ENCODE measurements at places on chromosomes 3 and 15.
A peak's percentile ranks its signal among the peaks of the same experiment; 100 is the strongest.

GRCh38 chr3:156478891-156479290, 76.0 kb downstream of the SSR3 start:
- no peak for DNase-seq

GRCh38 chr3:16768014-16768413, 116.7 kb upstream of the PLCL2 start:
- DNase-seq, result no peak

- no peak for DNase-seq
These were observed 9.4 kb upstream of the GNAT1 start for GRCh38 chr3:50181985-50182384.

DNA sequence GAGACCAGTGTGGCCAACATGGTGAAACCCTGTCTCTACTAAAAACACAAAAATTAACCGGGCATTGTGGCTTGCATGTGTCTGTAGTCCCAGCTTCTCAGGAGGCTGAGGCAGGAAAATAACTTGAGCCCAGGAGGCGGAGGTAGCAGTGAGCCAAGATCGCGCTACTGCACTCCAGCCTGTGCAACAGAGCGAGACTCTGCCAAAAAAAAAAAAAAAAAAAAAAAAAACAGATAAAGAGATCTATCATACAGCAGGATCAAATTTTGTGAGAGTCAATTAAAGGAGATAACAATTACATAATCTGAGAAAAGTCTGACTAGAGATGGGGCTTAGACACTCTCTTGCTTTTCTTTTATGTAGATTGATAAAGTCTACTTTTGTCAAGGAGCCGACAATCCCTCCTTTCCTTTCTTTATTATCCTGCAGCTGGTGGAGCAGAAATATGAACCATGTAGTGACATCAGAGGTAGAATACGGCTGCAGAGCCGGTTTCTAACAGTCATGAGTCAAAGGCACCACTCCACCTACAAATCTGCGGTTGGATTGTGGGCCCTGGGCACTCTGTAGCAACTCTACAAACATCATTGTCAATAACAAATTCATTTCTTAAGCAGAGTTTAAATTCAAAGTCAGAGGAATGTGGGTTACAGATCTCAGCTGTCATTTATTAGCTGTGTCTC, 9.0 kb downstream of the C2CD4A start:
- no peak for DNase-seq

- DNase-seq, result no peak
These were observed 7.3 kb downstream of the ILDR1 start for GRCh38 chr3:122014741-122015140.

- no peak for DNase-seq
These were observed 62.0 kb downstream of the RPL22L1 start for GRCh38 chr3:170808041-170808440.

DNA sequence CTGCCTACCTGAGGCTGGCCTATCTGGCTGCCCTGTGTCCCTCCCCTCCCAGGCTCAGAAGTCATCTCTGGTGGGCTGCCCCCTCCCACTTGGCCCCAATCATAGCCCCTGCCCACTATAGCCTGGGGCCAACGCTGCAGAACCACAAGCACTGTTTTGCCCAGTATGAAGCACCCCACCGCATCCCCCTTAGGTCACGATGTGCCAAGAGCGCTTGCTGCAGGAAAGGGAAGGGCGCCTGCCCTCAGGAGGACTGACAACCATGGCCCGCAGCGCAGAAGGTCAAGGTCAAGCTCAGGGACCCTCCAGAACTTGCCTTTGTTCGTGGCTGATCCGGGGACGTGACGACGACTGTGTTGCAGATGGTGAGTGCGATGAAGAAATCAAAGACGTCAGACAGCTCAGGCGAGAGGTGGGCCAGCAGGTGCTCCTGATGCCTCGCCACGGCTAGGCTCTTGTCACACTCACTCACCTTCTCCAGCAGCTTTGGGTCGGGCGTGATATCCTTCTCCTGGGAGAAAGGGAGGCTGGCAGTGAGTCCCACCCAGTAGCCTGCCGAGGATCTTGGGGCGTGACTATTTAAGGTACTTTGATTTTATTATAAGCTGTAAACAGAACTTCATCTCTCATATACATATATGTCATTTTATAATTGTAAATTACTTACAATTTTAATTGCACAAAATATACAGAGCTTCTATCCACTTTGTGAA, 146.6 kb downstream of the ATP10A start:
- no peak for DNase-seq

DNA sequence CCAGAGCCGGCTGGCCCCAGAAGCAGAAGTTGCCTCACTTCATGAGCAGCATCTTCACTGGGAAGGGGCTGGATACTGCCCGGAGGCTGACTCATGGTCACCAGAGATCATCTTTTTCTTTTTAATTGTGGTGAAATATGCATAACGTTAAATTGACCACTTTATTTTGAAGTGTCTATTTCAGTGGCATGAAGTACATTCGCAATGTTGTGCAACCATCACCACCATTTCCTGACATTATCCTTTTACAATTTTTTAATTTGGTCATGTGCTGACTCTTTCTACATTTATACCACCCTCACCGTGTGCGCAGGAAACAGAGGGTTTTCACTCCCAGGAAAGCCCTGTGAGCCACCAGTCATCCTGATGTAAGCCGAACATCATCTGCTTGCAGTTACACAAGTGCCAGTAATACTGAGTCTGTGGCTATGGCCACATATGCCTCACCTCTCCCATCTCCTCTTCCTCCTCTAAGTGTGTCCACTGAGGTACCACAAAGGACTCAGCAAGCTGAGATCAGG, 51.6 kb upstream of the ABHD17C start:
- DNase-seq, result no peak

- no peak for DNase-seq
These were observed 44.6 kb downstream of the POMGNT2 start for GRCh38 chr3:43061101-43061895.

GRCh38 chr3:39226106-39226741, 33.8 kb upstream of the XIRP1 start:
- DNase-seq, result no peak

DNA sequence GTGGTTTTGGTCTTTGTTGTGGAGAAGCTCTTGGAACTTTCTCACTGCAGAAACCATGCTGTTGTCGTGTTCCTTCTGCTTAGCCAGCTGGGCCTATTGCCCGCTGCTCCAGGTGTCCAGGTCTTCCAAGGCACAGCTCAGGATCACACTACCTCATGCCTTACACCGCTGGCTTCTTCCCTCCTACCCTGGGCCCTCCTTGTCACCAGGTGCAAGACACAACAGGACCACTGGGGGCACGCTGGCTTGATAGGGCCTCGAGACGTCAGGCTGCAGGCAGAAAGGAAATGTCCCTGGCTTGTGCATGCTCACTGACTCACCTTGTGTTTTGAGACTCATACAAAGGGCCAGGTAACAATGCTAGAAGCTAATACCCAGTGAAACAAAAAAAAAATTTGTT, 32.3 kb downstream of the PAQR9 start:
- DNase-seq, result no peak

DNA sequence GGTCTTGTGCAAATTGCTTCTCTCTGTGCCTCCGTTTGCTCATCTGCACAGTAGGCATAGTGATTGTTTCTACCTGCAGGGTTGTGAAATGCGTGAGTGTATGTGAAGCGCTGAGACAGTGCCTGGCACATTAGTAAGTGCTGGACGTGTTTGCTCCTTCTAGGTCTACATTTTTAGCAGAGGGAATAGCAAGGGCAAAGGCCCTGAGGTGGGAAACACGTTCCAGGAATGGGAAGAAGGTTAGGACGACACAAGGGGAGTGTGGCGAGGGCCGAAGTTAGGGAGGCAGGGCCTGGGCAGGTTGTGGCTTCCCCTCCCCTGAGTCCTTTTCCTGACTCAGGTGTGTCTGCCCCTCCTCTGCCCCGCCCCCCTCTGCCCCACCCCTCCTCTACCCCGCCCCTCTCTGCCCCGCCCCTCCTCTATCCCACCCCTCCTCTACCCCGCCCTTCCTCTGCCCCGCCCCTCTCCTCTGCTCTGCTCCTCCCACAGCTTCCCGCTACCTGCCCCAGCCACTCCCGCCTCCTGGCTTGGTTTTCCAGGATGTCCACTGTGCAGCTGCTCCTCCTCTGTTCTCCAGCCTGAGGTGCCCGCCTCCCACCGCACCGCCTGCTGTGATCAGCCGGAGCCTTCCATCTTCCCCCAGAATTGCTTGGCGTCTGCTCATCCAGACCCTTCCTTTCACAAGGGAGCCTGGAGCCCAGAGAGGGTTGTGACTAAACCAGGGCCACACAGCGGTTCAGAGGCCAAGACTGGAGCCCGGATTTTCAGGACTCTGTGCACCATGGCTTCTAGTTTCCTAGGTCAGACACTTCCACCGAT, 31.1 kb upstream of the SMAD6 start:
- no peak for DNase-seq

- DNase-seq, result no peak
These were observed 990 bp upstream of the CLDN1 start for GRCh38 chr3:190323246-190323626.

DNA sequence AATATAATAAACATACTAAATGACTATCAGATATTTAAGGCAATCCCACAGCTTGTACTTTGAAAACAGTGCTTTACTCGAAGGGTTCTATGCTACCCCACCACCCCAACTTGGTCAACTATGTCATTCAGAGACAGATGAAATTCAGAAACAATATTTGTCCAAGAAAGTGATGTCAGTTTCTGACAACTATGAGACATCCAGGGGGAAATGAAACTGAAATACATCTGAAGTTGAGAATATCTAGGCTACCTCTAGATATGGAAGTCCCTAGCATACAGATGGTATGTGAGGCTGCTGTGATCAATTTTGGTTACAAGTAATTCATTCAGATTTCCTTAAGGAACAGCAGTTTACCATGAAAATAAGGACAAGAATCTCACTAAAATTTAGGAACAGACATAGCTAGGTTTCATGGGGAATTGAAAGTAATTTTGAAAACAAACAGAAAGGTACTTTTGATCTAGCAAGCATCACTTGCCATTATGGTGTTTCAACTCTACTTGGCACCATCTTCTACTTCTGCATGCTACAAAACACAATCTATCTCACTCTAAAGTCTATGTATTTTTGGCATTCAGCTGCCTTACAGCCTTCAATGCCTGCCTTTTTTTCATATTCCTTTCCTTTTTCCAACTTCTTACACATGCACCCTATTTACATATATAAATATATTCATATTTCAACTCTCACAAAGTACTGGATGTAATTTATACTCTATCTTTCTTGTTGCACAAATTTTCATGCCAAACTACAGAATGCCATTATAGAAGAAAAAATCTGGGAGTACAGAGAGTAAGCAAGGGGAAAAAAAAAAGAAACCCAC, 21.7 kb downstream of the ATG3 start:
- DNase-seq, result no peak

DNA sequence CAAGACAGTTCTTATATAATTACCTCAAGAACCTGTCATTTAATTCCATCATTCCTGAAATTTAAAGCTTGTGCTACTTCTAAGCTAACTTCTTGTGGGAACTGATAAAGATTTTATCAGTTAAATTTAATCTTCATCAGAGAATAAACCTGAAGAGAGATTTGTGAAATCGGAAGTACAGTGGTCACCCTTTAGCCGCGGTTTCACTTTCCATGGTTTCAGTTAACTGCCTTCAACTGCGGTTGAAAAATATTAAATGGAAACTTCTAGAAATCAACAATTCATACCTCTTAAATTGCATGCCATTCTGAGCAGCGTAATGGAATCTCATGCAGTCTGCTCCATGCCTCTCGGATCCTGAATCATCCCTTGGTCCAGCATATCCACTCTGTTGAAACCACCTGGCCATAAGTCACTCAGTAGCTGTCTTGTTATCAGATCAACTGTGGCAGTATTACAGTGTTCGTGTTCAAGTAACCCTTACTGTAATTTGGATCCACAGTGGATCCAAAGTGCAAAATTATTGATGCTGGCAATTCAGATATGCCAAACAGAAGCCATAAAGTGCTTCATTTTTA, 626.1 kb downstream of the CADM2 start:
- DNase-seq, result no peak

DNA sequence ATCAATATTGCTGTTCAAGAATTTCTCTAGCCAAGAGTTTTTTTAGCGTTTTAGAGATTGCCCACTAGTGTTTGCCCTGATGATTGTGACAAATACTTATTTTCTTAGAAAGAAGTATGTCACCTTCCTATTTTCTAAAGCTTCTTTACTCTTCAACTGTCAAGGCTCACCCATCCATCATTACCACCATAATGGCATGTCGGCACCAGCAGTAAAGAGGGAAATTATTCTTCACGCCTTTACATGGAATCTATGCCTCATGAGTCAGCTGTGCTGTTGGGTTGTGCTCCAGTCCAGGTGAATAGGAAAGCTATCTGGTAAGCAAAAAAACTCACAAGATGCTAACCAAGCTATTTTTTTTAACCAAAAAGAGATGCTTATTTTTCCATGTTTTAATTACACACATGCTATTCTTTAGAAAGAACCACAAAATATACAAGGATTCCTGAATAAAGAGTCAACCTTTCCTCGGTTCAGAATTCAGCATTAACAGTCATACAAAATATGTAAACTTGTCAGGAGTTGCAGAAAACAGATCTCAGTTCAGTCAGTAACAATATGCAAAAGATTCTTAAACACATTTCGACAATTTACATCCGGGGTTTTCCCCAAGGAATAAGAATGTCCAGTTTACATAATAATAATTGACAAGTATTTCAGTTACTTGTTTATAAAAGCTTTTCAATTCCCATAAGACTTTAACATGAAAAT, 128.0 kb downstream of the ATP8B4 start:
- DNase-seq, result no peak

DNA sequence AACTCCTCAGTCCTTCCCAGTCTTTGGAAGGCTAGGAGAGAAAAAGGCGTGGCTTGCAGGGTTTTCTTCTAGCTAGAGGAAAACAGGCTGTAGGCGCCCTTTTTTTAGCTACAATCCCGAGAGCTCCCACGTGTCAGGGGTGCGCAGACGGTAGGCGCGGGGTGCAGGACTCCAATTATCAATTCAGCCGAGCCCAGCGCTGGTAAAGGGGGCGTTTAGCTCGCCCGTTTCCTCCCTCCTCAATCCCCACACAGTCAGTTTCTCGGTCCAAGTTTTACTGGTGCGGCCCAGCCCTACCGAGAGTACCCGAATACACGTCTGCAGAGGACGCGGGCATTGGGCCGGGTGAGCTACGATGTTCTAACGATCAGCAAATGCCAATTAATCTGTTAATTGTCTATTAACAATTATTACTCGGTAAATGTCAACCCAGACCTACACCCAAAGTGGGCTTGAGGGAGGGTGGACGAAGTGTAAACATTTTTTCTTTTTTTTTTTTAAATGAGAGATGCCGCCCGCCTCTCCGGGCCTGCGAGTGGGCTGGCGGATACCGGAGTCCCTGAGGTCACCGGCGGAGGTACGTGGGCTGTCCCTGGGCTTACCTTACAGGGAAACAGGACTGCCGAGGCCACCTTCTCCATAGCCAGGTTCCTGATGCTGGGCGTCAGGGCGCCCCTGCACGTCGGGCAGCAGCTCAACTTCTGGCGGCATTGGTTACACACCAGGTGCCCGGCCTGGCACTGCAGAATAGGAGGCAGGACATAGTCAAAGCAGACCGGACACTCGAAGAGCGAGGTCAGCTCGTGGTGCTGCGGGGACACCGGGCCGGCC, 923 bp downstream of the SIAH2 start:
- DNase-seq, result peak; percentile 16

GRCh38 chr3:32153414-32154204, 47.2 kb downstream of the GPD1L start:
- DNase-seq, result no peak

- no peak for DNase-seq
These were observed 33.1 kb downstream of the TP63 start for GRCh38 chr3:189664311-189664710.
